Right lobe of liver (tissue), 6 donors: ENCODE measurements at places on chromosomes 13 and 19. TPM values are rescaled to one million over a fixed set of nuclear protein-coding genes. Genes with fewer than 3 reads are reported as not detected.

The HCST gene
- total RNA-seq, result 3.9 TPM

The MBD3L3 gene
- not detected for total RNA-seq

The ASF1B gene
- 0.24 TPM for total RNA-seq

The C19orf67 gene
- total RNA-seq, result not detected

The ICAM5 gene
- total RNA-seq, result 0.06 TPM
